ENCODE measurements at places on chromosomes 5 and 9. TPM values are rescaled to one million over a fixed set of nuclear protein-coding genes. Genes with fewer than 3 reads are reported as not detected.

GRCh38 chr5:9784231-9784630 is 154.1 kb upstream of the TAS2R1 start:
- no peaks in the 10 kb centered on the region for H3K36me3 ChIP-seq
- no peak for DNase-seq
- H3K27ac ChIP-seq, result no peak overlapping the region
- H3K4me1 ChIP-seq, result peaks cover 15% of the 10 kb centered on the region
- peaks cover 12% of the 10 kb centered on the region for H3K27me3 ChIP-seq

DNA sequence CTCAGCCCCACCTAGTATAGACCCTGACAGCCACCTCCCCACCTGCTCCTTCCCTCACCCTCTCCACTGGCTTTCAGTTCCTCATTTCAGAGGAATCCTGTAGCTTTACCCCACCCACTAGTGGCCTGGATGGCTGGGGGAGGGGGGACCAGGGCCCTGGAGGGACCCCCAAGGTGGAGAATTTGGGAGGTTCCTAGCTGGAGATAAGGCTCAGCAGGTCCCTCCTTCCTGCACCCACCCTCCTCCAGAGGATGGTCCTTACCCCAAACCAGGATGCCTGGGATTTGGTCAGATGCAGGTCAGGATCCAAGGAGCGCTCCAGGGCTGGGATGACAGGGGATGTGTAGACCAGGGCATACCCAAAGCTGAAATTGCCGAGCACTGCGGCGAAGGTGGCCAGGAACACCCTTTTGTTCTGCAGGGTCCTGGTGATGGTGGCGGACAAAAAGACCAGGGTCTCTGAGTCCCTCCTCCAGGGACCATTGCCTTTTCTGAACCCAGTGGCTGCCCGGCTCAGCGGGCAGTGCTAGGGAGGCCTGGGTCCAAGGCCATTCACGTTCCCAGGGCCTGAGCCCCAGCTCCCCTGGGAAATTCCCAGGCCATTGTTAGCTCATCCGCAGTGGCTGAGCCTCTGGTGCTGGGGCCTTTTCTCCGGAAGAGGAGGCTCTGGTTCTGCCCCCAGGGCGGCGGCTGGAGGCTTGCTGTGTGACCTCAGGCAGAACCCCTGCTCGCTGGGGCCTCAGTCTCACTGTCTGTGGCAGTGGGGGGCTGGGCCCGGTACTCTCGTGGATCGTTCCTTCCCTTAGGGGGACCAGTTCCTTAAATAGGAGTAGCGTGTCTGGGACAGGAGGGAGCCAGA is 678 bp downstream of the SLC2A6 start:
- peaks cover 9% of the 10 kb centered on the region for H3K4me1 ChIP-seq
- peak overlapping the region; percentile 67 for H3K4me3 ChIP-seq
- peaks cover 4% of the 10 kb centered on the region for H3K27me3 ChIP-seq
- no peak for DNase-seq
- no peak overlapping the region for H3K27ac ChIP-seq

GRCh38 chr5:85500869-85501268 is 1116.2 kb upstream of the EDIL3 start:
- H3K36me3 ChIP-seq, result no peaks in the 10 kb centered on the region
- DNase-seq, result no peak
- H3K27me3 ChIP-seq, result peaks cover 8% of the 10 kb centered on the region
- no peak overlapping the region for H3K4me3 ChIP-seq

GRCh38 chr5:107501965-107502675 is 168.6 kb downstream of the EFNA5 start:
- H3K4me1 ChIP-seq, result peaks cover 20% of the 10 kb centered on the region
- H3K27ac ChIP-seq, result no peak overlapping the region
- no peak for DNase-seq
- no peaks in the 10 kb centered on the region for H3K27me3 ChIP-seq

DNA sequence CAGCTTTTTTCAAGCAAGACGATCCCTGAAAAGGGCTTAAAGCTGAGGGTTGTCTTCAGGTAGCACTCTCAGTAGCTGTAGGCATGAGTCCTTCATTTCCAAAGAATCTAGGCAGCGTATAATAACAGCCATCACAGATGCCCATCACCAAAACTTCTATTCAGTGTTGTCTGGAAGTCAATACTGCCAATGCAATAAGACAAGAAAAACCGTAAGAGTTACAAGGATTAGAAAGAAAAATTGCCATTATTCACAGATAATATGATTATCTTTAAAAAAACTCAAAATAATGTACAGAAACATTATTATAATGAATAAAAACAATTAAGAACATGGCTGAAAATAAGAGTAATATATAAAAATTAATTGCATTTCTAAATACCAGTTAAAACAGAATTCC is 208.2 kb upstream of the ADRA1B start:
- H3K27me3 ChIP-seq, result peaks cover 73% of the 10 kb centered on the region
- H3K27ac ChIP-seq, result no peak overlapping the region
- no peak for DNase-seq
- H3K36me3 ChIP-seq, result no peaks in the 10 kb centered on the region
- H3K4me1 ChIP-seq, result peaks cover 9% of the 10 kb centered on the region
- no peak overlapping the region for H3K4me3 ChIP-seq

Gene SLC45A2
- not detected for total RNA-seq

- no peak overlapping the region for H3K27ac ChIP-seq
- no peak for DNase-seq
- H3K4me3 ChIP-seq, result no peak overlapping the region
- H3K4me1 ChIP-seq, result no peaks in the 10 kb centered on the region
- H3K27me3 ChIP-seq, result no peaks in the 10 kb centered on the region
Measured at GRCh38 chr5:126044931-126045565, 378.2 kb upstream of the GRAMD2B start.

DNA sequence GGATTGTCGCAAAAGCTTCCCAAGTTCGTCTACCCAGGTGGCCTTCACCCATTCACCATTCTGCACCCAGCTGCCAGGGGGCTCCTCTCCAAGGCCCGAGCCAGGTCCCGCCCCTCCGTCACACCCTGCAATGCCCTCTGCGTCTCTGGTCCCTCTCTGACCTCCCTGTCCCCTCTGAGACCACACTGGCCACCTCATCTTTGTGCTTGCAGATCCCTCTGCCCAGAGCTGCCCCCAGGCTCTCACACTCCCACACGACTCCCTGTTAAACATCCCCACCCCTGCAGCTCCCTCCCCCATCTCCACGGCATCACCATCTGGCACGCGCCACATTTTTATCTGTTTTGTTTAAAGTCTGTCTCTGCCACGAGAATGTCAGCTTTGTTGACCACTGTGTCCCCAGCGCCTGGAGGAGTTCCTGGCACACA is 243.6 kb downstream of the PBX3 start:
- no peak overlapping the region for H3K4me3 ChIP-seq
- peak; percentile 71 for DNase-seq
- no peak overlapping the region for H3K27ac ChIP-seq
- H3K4me1 ChIP-seq, result peaks cover 6% of the 10 kb centered on the region

- peak; percentile 51 for DNase-seq
- peaks cover 2% of the 10 kb centered on the region for H3K36me3 ChIP-seq
- H3K27me3 ChIP-seq, result peaks cover 26% of the 10 kb centered on the region
- no peak overlapping the region for H3K27ac ChIP-seq
Measured at GRCh38 chr9:98994172-98995058, 50.7 kb downstream of the COL15A1 start.

Gene GABRA1
- total RNA-seq, result not detected

GRCh38 chr9:130543368-130543767 is 36.0 kb upstream of the FUBP3 start:
- no peaks in the 10 kb centered on the region for H3K36me3 ChIP-seq
- H3K27me3 ChIP-seq, result peaks cover 41% of the 10 kb centered on the region
- DNase-seq, result no peak
- no peak overlapping the region for H3K27ac ChIP-seq

DNA sequence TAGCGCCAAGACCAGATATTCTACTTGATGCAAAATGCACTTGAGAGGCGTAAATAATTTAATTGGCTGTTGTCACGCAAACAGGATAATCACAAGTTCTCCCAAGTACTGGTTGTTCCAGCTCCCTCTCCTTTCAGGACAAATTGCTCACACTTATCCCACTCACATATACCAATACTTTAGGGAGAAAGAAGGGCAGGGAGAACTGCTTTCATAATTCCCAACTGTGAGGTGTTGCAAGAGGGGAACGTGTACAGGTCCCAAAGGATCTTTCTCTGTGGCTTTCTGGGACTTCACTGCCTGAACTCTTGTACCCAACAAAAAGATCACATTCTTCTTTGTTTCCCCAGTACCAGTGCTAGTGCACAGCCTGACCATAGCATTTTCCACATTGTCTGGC is 21.5 kb upstream of the TGFBI start:
- H3K4me3 ChIP-seq, result no peak overlapping the region
- H3K4me1 ChIP-seq, result peaks cover 54% of the 10 kb centered on the region
- no peaks in the 10 kb centered on the region for H3K36me3 ChIP-seq

DNA sequence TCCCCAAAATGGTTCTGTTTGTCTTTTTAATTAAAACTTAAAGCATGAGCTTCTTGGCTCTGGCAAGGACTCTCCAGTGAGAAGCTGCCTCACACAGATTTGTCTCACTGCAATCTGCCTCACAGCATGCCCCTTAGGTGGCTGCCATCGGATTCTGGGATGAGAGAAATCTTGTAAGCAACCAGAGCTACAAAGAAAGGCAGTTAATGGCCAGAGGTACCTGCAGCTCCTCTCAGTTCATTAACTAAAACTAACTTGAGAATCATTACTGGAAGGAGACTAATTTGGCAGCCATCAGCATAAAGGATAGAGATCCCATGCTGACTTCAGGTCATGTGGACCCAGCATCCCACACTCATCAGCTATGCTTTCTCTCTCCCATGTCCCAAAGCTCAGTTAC is 220.6 kb upstream of the DMAC1 start:
- no peaks in the 10 kb centered on the region for H3K27me3 ChIP-seq
- H3K4me3 ChIP-seq, result no peak overlapping the region
- no peak for DNase-seq
- H3K27ac ChIP-seq, result no peak overlapping the region
- no peaks in the 10 kb centered on the region for H3K36me3 ChIP-seq

GRCh38 chr9:130110166-130110565 is 56.5 kb downstream of the GPR107 start:
- H3K4me1 ChIP-seq, result peaks cover 15% of the 10 kb centered on the region
- no peak for DNase-seq
- H3K27me3 ChIP-seq, result no peaks in the 10 kb centered on the region
- peak overlapping the region; percentile 75 for H3K27ac ChIP-seq

GRCh38 chr9:11973511-11973910 is 719.7 kb upstream of the TYRP1 start:
- no peaks in the 10 kb centered on the region for H3K27me3 ChIP-seq
- DNase-seq, result no peak
- no peaks in the 10 kb centered on the region for H3K36me3 ChIP-seq

GRCh38 chr5:78893940-78894677 is 91.0 kb downstream of the ARSB start:
- peaks cover 3% of the 10 kb centered on the region for H3K36me3 ChIP-seq
- H3K27ac ChIP-seq, result no peak overlapping the region

Gene BARHL1
- not detected for total RNA-seq

GRCh38 chr5:126948011-126948355 is 82.4 kb downstream of the MARCHF3 start:
- DNase-seq, result no peak
- no peaks in the 10 kb centered on the region for H3K27me3 ChIP-seq
- H3K4me3 ChIP-seq, result no peak overlapping the region

DNA sequence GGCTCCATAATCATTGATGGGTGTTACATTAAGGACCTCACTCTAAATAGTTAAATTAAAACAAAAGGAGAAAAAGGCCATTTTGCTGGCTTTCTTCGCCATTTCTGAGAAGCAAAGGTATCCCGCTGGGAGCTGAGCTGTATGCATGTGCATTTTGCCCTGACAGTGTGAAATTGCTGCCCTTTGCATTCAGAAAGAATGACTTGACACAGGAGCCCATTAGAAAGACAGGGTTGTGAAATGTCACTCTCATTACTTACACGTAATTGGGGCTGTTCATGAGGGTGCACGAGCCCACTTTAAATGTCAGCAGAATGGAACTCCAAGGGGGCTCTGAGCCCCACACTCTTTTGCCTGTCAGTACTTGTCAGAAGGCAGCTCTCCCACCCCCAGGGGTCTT is 85.0 kb downstream of the SEMA4D start:
- no peaks in the 10 kb centered on the region for H3K27me3 ChIP-seq
- peaks cover 10% of the 10 kb centered on the region for H3K4me1 ChIP-seq
- H3K27ac ChIP-seq, result no peak overlapping the region
- H3K36me3 ChIP-seq, result no peaks in the 10 kb centered on the region
- no peak overlapping the region for H3K4me3 ChIP-seq

- H3K27ac ChIP-seq, result peak overlapping the region; percentile 79
- H3K27me3 ChIP-seq, result no peaks in the 10 kb centered on the region
- H3K36me3 ChIP-seq, result no peaks in the 10 kb centered on the region
- no peak for DNase-seq
Measured at GRCh38 chr5:14237317-14238086, 94.4 kb downstream of the TRIO start.

Gene FBXO10
- 20.5 TPM for total RNA-seq

Gene NIPAL4
- 2.3 TPM for total RNA-seq

Gene SHISAL2B
- total RNA-seq, result not detected
